ENCODE measurements at places on chromosomes 2 and 18.

- peaks cover 2% of the 10 kb centered on the region for H3K27me3 ChIP-seq
- H3K4me1 ChIP-seq = peaks cover 9% of the 10 kb centered on the region
- H3K4me3 ChIP-seq = no peak overlapping the region
- no peaks in the 10 kb centered on the region for H3K36me3 ChIP-seq
Measured at GRCh38 chr2:138321458-138321857, 180.1 kb upstream of the SPOPL start.

DNA sequence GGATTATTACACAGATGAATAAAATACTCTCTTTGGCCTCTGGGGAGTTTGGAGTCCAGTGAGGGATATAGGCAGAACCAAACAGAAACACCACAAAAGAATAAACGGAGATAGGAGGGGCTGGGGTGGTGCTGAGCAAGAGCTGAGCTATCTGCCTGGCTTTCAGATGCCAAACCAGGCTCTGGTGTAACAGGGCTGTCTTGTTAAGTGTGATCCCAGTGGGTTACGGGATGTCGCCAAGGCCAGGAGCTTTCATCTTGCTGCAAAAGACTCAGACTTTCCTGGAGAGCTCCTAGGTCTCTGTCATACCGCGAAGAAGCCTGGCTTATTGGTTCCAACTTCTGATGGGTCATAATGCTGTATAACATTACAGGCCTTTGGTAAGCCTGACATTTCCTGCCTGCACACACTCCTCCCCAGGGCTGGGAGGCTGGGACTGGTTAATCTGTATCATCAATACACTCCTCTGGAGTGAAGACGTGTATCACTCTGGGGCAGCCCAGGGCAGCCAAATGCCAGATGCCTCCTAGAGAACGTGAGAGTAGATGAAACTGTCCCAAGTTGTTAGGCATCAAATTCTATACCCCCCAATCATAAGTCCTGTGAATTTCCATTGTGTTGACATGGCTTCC, 60.5 kb downstream of the STPG4 start:
- no peak for DNase-seq
- no peaks in the 10 kb centered on the region for H3K36me3 ChIP-seq
- no peak overlapping the region for H3K27ac ChIP-seq
- no peak overlapping the region for H3K4me3 ChIP-seq

DNA sequence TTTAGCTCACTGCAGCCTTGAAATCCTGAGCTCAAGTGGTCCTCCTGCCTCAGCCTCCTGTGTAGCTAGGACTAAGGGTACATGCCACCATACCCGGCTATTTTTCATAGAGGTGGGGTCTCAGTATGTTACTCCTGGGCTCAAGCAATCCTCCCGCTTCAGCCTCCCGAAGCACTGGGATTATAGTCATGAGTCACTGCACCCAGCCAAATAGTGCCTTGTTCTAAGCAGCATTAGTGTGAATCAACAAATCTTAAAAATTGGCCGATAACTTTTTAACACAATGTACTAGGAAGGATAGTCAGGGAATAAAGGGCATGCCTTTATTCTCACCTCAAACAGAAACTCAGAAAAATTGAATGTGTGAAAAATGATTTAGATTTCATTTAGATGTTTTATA, 51.6 kb downstream of the XRCC5 start:
- H3K27ac ChIP-seq = no peak overlapping the region
- H3K4me3 ChIP-seq = no peak overlapping the region
- no peaks in the 10 kb centered on the region for H3K27me3 ChIP-seq

DNA sequence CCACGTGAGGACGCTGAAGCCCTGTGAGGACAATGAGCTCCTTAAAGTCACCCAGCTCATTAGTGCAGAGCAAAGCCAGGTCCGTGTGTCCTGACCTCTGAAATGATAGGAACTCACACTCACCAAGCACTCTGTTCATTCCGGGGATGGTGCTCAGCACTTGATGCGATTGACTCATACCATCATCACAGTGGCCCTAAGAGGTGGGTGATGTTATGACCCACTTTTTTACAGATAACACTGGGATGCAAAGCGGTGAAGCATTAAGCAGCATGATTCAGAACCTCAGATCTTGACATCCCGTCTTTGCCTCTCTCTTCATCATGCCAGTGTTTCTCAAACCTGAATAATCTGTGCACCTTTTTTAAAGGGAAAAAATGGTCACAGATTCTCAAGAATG, 234.8 kb downstream of the ALPK2 start:
- no peaks in the 10 kb centered on the region for H3K4me1 ChIP-seq
- DNase-seq = no peak
- H3K4me3 ChIP-seq = no peak overlapping the region
- H3K27me3 ChIP-seq = no peaks in the 10 kb centered on the region

DNA sequence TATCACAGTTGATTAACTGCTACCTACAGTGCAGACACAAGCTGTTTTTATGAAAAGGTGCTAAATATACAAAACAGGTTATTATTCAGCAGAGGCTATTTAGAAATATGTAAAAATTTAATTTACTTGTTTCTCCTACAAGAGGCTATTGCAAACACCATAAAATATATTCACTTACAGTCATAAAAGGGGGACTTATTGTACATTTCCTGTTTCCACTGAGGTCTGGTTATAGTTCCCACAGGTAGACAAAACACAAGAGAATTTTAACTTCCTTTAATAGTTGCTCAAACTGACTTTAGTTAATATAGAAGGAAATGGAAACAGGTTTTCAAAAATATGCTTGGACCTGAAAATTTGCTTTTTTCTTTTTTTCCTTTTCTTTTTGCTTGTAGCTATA, 40.0 kb upstream of the FRZB start:
- H3K4me3 ChIP-seq = no peak overlapping the region
- H3K4me1 ChIP-seq = no peaks in the 10 kb centered on the region
- H3K36me3 ChIP-seq = no peaks in the 10 kb centered on the region
- H3K27ac ChIP-seq = no peak overlapping the region
- no peak for DNase-seq

GRCh38 chr2:40445467-40445866, 6.4 kb downstream of the SLC8A1 start:
- H3K27ac ChIP-seq = no peak overlapping the region
- H3K4me3 ChIP-seq = no peak overlapping the region
- H3K4me1 ChIP-seq = peaks cover 3% of the 10 kb centered on the region
- H3K36me3 ChIP-seq = no peaks in the 10 kb centered on the region

DNA sequence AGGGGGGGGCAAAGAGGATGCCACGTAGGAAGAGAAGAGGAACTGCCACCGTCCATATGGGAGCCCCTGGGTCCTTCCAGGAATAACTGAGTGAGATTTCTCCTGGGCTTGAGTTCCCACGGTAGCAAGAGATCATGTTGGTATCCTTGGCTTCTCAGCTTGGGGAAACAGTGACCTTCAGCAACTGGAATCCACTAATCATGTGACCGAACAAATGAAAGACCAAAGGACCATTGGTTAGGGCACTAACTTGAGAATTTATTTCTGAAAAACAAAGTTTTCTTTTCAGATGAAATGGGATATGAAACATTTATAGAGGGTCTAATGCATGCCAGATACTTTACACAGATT, 259.4 kb upstream of the ID2 start:
- DNase-seq = no peak
- H3K36me3 ChIP-seq = no peaks in the 10 kb centered on the region
- no peaks in the 10 kb centered on the region for H3K4me1 ChIP-seq
- no peak overlapping the region for H3K4me3 ChIP-seq

GRCh38 chr2:75545922-75546321, 14.8 kb downstream of the EVA1A start:
- peak; percentile 32 for DNase-seq
- no peak overlapping the region for H3K27ac ChIP-seq
- no peak overlapping the region for H3K4me3 ChIP-seq
- no peaks in the 10 kb centered on the region for H3K36me3 ChIP-seq
- no peaks in the 10 kb centered on the region for H3K27me3 ChIP-seq

DNA sequence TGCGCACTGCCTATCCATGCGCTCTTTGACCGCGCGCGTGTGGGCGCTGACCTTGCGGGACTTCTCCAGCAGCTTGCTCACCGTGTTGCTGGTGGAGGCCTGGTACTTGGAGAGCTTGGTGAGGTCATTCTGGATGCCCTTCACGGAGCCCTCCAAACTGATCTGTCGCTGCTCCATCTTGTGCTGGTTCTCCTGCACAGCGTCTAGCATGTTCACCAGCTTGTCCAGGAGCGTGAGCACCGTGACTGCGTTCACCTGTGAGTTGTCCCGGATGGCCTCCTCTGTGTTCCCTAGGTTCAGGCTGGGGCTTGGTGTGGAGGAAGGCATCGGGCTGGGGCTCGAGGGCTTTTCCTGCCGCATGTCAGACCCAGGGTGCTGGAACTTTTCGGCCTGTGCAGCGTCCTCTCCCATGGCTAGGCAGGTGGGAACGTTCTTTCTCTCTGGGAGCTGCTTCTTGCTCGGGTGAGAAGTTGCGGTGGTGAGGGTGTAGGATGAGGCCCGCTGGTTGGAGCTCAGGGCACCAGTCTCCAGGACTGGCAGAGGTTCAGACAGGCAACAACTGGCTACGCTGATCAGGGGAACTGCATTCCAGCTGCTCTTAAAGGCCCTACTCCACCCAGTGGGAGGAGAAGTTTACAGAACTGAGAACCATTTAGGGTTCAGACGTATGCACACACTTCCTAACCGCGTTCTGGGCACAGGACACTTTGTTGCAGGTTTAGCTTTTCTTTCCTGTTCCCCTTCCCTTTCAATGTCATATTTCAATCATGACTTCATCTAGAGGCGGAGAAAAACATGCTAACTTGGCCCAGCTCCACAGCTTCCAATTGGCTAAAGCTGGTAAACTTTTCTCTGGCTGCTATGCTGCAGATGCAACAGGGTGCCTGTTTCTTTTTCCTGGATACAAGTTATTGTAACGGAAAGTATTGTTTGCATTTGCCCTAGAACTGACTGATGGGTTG, at the start of gene CAVIN2:
TSS of gene CAVIN2 (minus strand) at position 574 of the 962 bp plus-strand sequence. CDS start at position 411, 163 bp downstream.
- no peak for DNase-seq
- no peak within 1 kb of the TSS for H3K4me3 ChIP-seq
- no peaks in the 10 kb centered on the region for H3K27me3 ChIP-seq
- H3K36me3 ChIP-seq = no peaks in the 10 kb centered on the region
- H3K4me1 ChIP-seq = peaks cover 5% of the 10 kb centered on the region
- no peak within 1 kb of the TSS for H3K27ac ChIP-seq

GRCh38 chr2:186543561-186544131, 46.2 kb upstream of the ITGAV start:
- H3K27ac ChIP-seq = peak overlapping the region; percentile 26
- no peaks in the 10 kb centered on the region for H3K27me3 ChIP-seq
- H3K4me1 ChIP-seq = no peaks in the 10 kb centered on the region
- DNase-seq = no peak
- H3K36me3 ChIP-seq = no peaks in the 10 kb centered on the region

DNA sequence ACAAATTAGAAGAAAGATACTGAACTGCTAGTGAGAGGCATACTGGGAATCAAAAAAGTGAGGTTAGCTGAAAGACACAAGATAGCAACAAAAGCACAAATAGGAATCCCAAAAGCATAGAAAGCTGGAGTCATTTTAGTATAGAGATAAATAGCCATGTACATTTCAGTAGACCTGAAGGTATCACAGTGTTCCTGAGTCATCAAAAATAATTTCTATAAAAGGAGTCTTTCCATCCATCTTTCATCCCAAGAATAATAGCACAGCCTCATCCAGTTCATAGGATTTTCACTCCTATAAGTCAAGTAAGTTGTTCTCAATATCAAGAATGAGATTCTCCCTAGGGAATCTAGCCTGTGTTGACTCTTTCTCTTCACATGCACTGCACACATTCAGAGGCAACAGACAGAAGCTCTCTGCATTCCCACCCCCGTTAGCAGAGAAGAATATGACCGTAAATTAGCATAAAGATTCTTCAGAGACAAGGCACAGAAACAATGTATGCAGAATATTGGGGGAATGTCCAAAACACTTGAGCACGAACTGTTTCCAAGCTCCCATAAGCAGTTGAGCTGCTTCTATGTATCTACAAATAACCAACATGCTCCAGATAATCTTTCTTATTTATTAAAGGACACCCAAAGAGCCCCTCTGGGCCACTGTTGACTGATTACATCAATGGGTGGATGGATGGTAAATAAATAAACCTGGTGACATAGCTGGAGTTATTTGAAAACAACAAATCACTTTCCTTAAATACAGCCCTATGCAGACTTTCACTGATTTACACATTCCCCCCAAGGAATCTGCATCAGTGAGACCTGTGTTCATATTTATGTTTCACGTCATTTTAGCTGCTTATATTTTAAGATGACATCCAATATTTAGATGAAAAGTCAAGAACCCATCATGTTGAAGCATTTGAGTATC, 174.5 kb upstream of the PKDCC start:
- no peak overlapping the region for H3K4me3 ChIP-seq
- no peak for DNase-seq
- no peak overlapping the region for H3K27ac ChIP-seq
- H3K36me3 ChIP-seq = no peaks in the 10 kb centered on the region
- H3K27me3 ChIP-seq = no peaks in the 10 kb centered on the region

- peak; percentile 36 for DNase-seq
- H3K36me3 ChIP-seq = no peaks in the 10 kb centered on the region
- H3K27ac ChIP-seq = no peak overlapping the region
- H3K4me3 ChIP-seq = peak overlapping the region; percentile 44
Measured at GRCh38 chr2:73291093-73291460, 2.3 kb downstream of the EGR4 start.

GRCh38 chr2:1406434-1406833, 6.8 kb upstream of the TPO start:
- no peak for DNase-seq
- no peak overlapping the region for H3K27ac ChIP-seq
- no peaks in the 10 kb centered on the region for H3K36me3 ChIP-seq
- H3K27me3 ChIP-seq = no peaks in the 10 kb centered on the region
- H3K4me3 ChIP-seq = no peak overlapping the region

DNA sequence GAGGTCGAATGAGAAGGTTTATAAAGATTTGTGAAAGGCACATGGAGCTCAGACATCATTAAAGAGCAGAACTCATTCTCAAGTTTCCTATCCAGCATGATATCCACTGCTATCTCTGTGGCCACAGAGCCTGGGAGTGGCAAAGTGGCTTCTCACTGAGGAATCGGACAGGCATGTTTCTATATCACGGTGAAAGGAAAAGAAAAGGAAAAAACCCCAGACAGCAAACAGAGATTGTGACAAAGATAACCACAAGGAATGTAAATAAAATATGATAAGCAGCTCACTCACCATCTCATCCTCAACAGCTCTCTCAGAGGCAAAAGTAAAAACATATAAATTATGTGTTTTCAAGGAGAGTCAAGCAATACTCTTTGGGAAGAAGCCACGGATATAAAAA, 2.5 kb downstream of the PID1 start:
- peaks cover 19% of the 10 kb centered on the region for H3K27me3 ChIP-seq
- no peaks in the 10 kb centered on the region for H3K36me3 ChIP-seq
- no peak for DNase-seq
- H3K27ac ChIP-seq = no peak overlapping the region
- no peak overlapping the region for H3K4me3 ChIP-seq

GRCh38 chr2:98356729-98357128, 10.5 kb downstream of the CNGA3 start:
- no peaks in the 10 kb centered on the region for H3K4me1 ChIP-seq
- no peak for DNase-seq
- no peaks in the 10 kb centered on the region for H3K36me3 ChIP-seq
- no peak overlapping the region for H3K4me3 ChIP-seq
